ENCODE measurements at places on chromosomes 7 and 10.

DNA sequence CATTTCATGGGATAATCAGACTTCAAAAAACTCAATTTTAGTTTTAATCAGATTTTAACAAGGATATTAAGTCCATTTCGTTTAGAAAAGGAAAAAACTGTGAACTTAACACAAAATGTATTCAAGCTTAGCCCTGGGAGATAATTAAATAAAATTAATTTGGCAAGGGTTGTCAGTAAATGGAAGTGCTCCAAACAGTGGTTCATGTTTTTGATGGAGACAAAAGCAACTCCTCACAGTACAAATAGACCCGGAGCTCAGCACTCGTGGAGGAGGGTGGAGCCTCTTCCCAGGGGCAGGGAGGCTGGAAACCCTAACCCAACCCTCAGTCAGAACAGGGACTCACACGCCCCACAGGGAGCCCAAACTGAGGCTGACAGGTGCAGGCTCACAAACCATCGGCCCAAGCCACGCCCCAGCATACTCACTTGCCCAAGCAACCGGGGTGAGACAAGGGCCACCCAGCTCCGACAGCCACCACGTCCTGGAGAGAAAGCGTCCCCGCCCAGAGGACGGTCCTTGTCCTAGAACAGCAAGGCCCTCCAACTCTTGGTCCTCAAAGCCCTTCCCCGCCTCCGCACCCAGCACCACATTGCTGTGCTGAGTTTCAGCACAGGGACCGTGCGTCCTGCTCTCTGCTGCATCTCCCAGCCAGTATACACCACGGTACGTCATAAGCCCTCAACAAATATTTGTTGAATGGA lies 39.8 kb downstream of the MAD1L1 start:
- DNase-seq: no peak

DNA sequence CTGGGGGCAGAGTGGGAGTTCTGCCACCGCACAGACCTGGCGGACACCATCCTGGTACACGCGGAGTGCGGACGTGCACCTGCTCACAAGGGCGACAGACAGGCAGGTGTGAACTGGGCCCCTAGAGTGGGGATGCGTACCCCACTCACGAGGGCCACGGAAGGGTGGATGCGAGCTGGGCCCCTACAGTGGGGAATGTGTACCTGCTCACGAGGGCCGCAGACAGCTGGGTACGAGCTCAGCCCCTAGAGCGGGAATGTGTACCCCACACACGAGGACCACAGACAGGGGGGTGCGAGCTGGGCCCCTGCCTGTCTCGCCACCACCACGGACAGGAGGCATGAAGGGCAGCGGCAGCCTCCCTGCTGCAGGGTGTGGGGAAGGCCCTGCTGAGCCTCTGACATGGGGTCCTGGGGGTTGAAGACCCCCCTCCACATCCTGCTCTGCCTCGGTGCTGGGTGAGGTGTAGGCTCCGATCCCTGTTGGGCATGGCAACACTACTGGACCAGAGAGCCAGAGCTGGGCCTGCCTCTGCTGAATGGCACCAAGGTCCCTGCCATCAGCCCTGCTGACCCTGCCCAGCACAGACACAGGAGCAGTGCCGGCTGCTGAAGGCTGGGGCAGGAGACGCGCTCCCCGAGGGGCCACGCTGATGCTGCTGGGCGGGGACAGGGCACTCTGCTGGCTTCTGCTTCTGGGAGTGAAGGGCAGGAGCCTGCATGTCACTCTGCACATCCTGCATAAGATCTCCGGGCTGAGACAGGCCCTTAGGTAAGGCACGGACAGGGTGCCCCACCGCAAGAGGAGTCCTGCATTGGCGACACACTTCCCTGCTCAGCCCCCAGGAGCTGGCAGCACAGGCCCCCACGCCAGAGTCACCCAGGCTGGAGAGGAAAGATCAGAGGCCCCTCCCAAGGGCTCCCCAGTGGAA lies 259.2 kb downstream of the MAD1L1 start:
- no peak for DNase-seq

- DNase-seq: no peak
Observed at GRCh38 chr7:98110249-98111022, 3.8 kb downstream of the LMTK2 start.

DNA sequence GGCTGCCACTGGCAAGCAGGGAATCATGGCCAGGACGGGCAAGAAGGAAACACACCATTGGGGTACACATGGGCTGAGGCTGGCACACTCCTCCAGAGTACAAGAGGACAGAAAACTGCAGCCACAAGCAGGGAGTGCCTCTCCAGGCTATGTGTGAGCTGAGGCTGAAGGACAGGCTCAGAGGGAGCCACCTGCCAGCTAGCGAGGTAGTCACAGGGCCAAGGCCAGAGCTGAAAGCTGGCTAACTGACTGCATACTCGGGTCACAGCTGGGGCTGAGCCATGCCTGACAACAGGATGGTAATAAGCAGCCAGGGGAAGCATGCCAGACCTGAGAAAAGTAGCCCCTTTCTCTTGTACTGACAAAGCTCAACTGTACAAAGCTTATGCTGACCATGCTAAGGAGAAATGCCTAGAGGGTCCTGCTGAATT lies 52.0 kb downstream of the KIF5B start:
- no peak for DNase-seq

GRCh38 chr7:140734096-140734495 lies 37.6 kb downstream of the NDUFB2 start:
- no peak for DNase-seq

GRCh38 chr10:110151971-110152370 lies 55.4 kb upstream of the MXI1 start:
- DNase-seq: no peak

DNA sequence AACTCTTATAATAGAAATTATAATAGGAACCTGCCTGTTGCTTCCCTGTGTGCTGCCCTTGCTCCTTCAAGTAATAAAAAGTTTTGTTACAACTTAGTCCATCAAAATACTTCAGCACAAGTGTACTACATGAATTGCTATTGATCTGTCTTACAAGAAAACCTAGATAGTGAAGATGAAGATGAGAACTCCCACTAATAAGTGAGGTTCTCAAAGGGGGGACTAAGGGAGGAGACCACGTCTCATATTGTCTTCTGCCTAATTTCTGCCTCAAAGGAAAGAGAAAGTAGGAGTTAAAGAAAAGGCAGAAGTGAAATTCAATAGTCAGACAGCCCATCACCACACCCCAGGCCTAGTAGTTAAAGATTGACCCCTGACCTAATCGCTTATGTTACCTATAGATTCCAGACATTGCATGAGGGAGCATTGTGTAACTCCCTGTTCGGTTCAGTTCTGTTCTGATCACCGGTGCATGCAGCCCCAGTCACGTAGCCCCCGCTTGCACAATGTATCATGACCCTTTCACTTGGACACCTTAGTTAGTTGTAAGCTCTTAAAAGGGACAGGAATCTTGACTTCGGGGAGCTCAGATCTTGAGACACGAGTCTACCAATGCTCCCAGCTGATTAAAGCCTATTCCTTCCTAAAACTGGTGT lies 18.2 kb upstream of the CHST3 start:
- no peak for DNase-seq

GRCh38 chr10:5774987-5775620 lies 38.1 kb downstream of the GDI2 start:
- no peak for DNase-seq

- DNase-seq: no peak
Observed at GRCh38 chr10:109062371-109062770, 860.9 kb downstream of the XPNPEP1 start.

DNA sequence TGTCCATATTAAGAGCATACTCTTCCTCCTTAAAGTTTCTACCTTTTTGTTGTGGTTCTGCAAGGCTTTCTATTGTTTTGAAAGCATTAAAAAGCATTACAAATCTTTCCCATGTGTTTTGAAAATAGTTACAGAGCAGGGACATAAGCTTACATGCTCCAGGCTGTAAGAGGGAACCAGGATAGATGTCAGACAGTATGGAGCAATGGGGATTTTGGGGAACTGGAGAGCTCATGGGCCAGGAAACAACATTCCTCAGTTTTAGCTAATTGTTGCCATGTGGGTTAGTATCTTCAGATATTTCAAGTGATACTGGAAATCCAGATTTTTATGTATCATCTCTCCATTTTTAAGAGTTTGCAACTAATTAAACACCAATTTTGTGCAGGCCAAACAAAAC lies 3.5 kb downstream of the MDFIC start:
- DNase-seq: no peak

DNA sequence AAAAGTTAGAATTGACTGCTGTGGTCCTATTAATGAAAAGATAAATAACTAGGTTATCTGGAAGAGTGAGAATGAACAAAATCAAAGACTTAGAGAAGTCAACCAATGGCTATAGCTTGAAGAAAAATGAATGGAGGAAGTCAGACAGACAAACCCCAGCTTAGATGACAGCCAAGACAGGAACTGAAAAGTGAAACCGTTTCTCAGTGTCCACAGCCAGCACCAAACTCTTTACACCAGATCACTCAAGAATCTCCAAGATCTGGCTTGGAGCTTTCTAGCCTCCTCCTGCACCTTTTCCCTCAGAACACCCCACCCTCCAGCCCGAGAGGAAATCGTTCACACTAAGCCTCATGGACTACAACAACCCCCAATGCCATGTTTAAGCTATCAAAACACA lies 167.0 kb downstream of the SFMBT2 start:
- DNase-seq: no peak

DNA sequence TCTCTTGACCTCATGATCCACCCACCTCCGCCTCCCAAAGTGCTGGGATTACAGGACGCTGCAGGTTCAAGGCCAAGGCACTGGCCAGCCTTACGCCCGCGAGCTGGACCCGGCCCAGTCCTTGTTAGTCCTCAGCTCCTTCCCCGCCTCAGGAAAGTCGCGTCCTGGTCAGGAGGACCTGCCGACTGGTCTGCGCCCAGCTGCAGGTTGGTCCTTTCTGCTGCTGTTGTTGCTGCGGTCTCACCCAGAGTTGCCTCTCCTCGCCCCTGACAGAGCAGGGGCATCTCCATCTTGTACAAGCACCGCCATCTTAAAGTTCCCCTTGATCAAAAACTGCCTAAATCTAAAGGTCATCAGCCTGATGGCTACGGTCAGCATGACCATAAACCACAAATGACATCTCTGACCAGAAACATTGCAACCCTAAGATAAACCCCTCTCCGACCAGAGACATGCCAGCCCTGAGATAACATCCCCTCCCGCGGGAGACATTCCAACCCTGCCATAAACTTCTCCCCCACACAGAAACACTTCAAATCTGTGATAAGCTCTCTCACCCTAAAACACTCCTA lies 13.9 kb upstream of the BMS1 start:
- DNase-seq: no peak

- DNase-seq: no peak
Observed at GRCh38 chr10:132368881-132369635, 27.9 kb upstream of the PWWP2B start.

GRCh38 chr10:68332259-68333057 lies at the start of gene PBLD:
Gene PBLD, minus strand, starts transcription at chr10:68332928. Its CDS starts 26,084 bp downstream, at chr10:68306844.
- DNase-seq: peak; percentile 43

DNA sequence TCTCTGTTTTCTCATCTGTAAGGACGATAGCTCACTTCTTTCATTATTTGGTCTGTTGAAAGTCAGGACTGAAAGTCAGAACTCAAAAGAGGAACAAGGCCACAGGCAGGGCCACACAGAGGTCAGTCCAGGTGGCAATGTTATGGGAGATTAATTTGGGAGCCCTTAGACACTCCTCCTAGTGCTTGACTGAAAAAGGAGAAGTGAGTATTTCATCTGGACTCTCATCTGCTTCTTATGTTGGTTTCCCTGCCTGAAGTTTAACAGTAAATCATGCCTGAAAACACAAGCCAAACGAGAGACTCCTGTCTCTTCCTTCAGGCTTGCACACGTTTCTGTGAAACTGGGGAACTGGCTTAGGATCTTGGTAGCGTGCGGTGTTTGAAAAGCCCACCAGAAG lies 248.5 kb downstream of the BUB3 start:
- no peak for DNase-seq

- no peak for DNase-seq
Observed at GRCh38 chr10:69853064-69853463, 51.4 kb downstream of the COL13A1 start.

DNA sequence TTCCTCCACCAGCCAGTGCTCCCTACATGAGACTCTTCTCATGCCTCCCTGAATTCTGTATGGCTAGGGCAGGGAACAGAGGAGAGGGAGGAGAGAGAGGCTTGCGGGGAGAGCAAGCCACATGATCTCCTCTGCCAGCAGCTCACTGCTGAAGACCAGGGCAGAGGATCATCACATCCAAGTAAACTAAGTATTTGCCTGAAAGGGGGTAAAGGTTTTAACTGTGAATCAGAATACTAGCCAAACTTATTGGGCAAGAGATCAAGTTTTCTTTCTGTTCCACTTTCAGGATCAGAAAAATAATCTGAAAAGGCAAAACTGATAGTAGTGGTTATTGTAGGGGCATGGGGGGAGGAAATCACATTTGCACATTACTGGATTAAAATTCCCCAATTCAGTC lies 17.8 kb upstream of the ERCC6 start:
- no peak for DNase-seq

DNA sequence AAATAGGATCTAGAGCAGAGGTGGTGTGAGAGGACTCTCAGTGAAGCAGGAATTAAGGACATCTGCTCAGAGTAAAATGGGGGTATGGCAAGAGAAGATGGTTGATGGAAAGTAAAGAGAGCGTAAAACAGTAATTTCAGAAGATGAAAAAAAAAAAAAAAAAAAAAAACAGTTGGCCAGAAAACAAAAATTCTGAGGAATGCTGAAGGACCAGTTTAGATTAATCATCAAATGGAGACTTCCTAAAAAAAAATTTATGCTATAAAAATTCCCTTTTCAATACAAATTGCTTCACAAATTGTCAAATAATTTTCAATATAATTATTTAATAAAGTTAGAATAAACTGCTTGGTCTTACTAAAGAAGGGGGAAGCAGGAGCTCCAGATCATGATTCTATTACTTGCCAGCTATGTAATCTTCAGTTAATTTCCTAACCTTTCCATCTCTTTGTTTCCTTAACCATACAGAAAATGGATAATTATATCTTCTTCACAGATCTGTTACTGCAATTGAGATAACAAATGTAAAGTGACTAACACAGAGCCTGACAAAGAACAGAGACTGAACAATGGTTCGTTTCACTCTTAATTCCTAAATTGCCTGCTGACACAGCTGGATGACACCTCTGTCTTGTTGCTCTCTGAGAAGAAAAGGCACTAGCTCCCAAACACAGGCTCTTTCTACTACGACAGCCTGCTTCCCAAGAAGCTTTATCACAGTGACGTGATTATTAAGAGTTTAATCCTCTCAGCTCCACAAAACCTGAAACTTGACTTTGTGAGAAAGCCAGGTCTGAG lies 64.9 kb upstream of the GPR22 start:
- DNase-seq: no peak

DNA sequence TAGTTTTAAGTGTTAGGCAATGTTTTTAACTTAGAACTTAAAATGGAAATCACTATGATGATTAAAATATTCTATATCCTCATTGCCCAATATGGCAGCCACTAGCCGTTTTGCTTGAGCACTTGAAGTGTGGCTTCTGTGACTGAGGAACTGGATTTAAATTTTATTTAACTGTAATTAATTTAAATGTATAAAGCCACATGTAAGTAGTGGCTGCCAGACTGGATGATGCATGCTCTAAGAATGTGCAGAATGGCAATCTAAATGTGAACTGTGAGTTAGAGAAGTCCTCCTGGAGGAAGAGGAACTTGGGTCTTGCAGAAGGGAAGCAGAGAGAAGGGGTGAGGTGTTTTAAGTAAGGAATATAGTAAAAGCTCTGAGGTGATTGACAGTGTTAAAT lies 451.4 kb downstream of the SUGCT start:
- no peak for DNase-seq

All from NCI-H1048 (cell line).